ENCODE measurements at places on chromosomes 7 and 10.
A peak's percentile ranks its signal among the peaks of the same experiment; 100 is the strongest.

DNA sequence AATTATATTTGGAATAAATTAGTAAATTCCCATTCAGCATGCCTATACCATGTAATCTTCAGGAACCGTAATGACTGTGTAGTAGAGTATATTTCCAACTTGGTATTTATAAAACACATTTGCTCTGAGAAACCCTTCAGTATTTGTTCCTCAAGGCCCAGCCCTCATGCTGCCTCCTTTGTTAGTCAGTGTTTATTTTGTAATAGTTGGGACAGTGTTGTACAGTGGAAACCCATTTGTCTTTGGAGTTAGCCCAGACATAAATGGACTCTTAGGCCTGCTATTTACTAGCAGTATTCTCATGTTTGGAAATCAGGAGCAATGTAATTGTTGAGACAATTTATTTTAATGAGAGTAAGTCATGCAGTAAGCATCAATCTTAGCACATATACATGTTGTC lies 686.9 kb downstream of the AUTS2 start:
- no peak for DNase-seq

GRCh38 chr7:11843113-11843765 lies 11.2 kb upstream of the THSD7A start:
- no peak for DNase-seq

- DNase-seq = no peak
Observed at GRCh38 chr10:117956972-117957371, 89.8 kb downstream of the RAB11FIP2 start.

- no peak for DNase-seq
Observed at GRCh38 chr10:118817328-118818068, 62.7 kb upstream of the CACUL1 start.

- no peak for DNase-seq
Observed at GRCh38 chr10:45488365-45488764, 114.3 kb downstream of the ALOX5 start.

DNA sequence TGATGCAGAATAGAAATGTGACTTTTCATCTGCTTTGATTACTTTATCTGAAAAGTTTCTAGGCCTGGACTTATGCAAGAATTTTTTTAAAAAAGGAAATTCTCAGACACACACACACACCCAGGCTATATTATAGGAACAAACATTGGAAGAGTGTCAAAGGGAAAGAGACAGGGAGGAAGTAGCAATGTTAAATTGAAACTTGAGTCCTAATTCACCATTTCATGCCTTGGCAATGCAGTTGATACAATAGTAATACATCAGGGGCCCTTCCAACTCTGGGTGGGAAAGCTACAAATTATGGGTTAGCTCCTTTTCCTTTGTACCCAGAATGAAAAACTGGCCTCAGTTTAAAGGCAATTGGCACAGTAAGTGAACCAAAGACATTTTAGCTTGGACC lies 258.0 kb upstream of the LYZL1 start:
- peak; percentile 22 for DNase-seq

- no peak for DNase-seq
Observed at GRCh38 chr7:45233249-45233775, 75.7 kb downstream of the RAMP3 start.

DNA sequence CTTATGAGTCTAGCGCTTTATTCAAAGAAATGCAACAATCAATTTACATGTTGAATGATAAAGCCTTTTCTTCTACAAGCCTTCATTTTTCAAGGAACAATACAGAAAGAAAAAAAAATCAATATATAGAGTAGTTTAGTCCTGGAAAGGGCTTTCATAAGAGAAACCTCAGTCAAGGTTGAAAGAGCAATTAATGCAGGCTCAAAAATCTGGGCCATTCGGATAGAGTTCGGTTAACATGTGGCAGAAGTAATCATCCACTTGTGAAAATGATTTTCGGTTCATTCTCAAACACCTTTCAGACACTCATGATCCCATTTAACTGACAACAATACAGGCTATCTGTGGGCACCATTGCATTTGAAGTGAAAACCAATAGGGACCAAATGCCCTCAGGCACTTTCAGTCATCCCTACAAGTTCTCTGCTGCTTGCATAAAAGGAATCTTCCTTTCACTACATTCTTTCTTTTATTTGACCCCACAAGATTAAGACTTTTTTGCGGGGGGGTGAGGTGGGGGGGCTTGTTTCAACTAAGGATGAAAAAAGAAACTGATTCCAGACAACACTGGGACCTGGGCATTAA lies 177.9 kb downstream of the RNF133 start:
- peak; percentile 55 for DNase-seq

- no peak for DNase-seq
Observed at GRCh38 chr7:71155236-71155635, 23.3 kb downstream of the GALNT17 start.

DNA sequence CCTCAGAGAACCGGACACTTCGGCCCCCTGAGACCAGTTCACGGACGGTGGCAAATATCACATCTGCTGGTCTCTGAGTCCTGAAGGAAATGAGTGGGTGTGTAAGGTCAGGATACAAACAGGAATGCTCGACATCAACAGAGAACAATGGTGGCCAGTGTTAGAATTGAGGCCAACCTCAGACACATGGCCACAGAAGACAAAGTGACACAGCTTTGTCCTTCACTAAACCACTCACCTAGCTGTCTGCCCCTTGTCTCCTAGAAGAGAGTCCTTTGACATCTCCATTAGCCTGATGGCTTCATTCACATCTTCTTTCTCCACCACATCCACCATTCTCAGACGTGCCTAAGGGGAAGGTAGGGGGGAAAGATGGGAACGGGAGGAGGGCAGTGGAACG lies 4.3 kb downstream of the COPS6 start:
- DNase-seq = no peak

DNA sequence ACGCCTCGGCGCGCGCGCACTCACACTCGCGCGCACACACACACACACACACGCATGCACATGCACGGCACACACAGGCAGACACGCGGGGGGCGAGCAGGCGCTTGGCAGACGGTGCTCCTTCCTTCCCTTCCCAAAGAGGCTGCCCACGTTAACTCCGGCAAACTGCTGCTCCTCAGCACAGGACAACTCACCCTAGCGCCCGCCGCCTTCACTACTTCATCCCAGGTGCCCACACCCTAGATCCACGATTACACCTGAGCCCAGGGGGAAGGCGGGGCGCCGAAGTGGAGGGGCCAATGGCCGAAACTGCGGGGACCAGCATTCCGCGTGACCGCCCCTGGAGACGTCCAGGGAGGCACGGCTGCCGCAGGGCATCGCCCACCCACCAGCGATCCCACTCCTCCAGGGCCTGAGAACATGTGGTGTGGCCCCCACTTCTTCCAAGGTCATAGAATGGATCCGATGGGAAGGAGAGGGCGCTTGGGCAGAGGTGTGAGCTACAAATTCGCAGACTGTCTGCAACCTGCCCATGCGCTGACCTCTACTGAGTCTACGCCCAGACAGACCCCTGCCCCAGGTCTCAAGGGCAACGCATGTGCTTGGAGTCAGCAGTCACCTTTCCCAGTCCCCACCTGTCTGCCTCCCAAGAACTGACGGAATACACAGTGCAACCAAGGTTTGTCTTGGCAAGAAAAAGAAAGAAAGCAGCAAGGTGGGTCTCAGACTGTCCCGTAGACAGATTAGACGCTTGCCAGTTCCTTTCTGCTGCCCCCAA lies 74.6 kb downstream of the CALN1 start:
- DNase-seq = no peak

DNA sequence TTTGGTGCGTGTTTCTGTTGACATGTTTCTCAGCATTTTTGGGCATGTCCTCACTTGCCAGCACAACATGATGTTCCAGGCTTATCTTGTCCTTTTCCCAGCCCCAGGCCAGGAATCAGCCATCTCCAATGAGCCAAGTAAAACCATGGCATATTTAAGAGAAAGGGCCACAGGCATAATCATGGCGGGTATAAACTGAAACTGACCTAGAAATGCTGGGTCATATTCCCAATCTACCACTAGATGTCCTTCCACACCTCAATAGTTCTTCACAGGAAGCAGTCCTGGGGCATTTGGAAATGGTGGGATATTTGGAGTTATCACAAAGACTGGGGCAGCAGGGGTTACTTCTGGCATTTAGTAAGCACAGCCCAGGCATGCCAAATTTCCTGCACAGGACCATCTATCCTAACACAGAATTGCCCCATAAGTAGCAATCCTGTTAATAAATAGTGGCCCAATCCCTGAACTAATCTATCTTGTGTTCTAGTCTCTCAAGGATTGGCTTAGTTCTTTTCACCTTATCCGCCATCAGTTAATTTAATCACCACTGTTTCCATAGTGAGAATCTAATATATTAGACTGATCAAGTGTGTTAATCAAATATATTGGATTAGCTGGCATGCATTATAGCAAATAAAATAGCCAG lies 101.6 kb downstream of the NPSR1 start:
- peak; percentile 62 for DNase-seq

DNA sequence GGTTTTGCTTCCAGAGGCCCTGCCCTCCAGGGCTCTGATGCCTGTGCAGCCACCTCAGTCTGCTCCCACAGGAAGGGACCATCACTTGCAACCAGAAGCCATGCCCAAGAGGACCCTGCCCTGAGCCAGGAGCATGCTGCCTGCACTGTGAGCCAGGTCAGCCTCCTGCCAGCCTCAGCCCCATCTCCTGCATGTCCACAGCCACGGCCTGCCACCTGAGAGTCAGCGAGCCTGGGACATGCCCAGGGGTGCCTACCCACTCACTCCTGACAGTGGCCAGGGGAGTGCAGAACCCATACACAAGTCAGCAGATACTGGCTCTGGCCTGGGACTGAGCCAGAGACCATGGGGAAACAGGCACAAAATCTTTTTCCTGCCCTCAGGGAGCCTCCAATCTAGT lies 6.6 kb upstream of the KCP start:
- DNase-seq = no peak

DNA sequence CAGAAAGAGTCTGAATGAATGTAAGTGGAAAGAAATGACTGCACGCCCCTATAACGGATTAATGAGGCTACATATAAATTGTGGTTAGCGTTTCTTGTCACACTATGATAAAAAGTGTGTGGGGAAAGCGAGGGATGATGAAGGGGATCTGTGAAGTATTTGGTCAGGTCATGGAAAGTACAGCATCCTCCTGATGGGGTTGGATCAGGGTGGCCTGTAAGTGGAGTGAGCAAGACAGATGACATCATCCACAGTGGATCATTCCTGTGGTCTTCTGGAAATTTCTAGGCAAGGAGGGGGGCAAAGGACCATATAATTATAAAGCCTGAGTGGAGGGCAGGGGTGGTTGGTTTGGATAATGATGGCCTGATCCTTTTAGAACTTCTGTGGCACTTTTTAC lies 606.0 kb downstream of the INHBA start:
- no peak for DNase-seq

GRCh38 chr10:71465551-71466252 lies 69.0 kb downstream of the CDH23 start:
- no peak for DNase-seq

DNA sequence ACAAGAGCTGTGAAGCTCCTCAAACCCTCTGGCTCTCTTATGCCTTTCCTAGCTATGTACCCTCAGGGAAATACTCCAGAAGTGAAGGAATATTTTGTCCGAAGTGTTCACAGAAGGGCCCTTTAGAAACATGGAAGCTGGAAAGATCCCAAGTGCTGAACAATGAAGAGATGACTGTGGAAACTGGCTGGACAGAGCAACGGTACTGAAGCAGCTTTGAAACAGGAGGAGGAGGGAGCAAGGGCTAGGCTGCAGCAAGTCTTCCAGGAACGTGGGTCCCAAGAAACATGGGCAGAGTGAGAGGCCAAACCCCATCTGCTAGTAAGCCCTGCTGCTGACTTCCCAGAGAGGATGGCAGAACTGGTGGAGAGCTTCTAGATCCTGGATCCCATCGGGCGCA lies 3.0 kb upstream of the PSAP start:
- no peak for DNase-seq

- DNase-seq = no peak
Observed at GRCh38 chr10:71596759-71597158, 122.8 kb downstream of the C10orf105 start.

DNA sequence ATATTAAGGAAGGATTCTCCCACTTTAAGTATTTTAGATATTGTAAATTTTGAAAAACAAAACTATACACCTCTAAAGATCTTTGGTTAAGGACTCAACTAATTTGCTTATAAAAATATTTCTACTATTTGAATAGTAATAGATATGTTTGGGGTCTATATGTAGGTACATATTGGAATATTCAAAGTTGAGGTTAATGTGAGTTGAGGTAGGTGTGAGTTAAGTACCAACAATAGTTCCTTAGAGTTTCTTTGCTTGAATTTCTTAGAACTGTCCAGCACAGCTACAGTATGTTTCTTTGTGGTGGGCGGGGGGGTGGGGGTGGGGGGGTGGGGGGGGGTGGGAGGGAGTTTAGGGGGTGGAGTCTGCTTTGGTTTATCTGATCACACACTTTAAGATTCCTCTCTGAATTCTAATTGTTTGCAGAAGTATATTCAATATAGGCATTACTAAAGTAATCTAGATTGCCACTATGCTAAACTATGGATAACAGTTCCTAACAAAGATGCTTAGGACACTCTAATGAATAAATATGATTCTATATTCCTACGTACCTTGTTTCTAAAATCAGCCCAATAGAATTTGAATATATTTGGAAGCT lies 2.1 kb downstream of the GRM3 start:
- DNase-seq = no peak

DNA sequence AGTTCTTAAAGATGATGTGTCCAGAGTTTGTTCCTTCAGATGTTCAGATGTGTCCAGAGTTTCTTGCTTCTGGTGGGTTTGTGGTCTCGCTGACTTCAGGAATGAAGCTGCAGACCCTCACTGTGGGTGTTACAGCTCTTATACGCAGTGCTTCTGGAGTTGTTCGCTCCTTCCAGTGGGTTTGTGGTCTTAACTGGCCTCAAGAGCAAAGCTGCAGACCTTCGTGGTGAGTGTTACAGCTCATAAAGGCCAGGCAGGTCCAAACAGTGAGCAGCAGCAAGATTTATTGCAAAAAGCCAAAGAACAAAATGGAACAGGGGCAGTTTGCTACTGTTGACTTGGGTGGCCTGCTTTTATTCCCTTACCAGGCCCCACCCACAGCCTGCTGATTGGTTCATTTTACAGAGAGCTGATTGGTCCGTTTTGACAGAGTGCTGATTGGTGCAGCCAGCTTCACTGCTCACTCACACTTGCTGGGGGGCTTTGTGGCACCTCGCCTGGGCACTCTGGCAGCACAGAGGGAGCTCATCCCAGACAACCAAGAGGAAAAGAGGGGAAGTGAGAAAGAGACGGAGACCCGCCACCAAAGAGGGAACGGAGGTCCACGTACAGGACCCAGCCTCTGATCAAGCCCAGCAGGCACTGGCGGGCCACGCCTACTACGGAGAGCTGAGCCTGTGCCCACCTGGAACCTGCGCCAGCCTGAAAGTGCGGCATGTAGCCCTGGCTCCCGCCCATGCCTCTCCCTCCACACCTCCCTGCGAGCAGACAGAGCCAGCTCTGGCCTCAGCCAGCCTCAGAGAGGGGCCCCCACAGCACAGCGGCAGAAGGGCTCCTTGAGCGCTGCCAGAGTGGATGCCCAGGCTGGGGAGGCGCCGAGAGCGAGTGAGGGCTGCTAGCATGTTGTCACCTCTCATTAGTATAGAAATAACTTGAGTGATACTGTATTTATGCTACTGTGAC lies 55.8 kb upstream of the SEMA3C start:
- DNase-seq = no peak

DNA sequence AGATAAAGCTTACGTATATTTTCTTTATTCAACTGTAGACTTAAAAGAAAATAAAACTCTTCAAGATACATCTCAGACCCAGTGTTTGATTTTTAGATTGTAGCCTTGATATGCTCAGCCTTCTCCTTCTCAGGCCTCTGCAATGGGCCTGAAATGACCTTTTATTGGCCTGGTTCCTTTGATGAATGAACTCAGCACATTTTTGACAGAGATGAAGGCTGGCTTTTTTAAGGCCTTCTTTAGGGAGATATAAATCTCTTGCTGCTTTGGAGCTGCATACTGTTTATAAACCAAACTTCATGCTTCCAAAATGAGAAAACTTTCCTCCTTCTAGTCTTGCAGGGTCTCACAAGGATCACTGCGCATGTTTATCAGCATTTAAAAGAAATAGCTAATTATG lies 1049.8 kb downstream of the LRMDA start:
- no peak for DNase-seq

Data from eye (tissue), 1 donor.